ENCODE measurements at places on chromosomes 2 and 18. TPM values are rescaled to one million over a fixed set of nuclear protein-coding genes. Genes with fewer than 3 reads are reported as not detected.

GRCh38 chr2:240294514-240294913 is 140.9 kb upstream of the GPC1 start:
- no peak for DNase-seq
- no peaks in the 10 kb centered on the region for H3K36me3 ChIP-seq
- H3K27ac ChIP-seq: no peak overlapping the region
- peaks cover 2% of the 10 kb centered on the region for H3K4me1 ChIP-seq

GRCh38 chr2:239026711-239027361 is 179.0 kb downstream of the TWIST2 start:
- H3K4me3 ChIP-seq: no peak overlapping the region
- no peak for DNase-seq
- peak overlapping the region; percentile 56 for H3K27ac ChIP-seq

The MERTK gene
- total RNA-seq: 20.1 TPM

The FHOD3 gene
- total RNA-seq: 1.6 TPM

- H3K4me3 ChIP-seq: no peak overlapping the region
- H3K4me1 ChIP-seq: no peaks in the 10 kb centered on the region
- DNase-seq: no peak
- H3K27me3 ChIP-seq: peaks cover 14% of the 10 kb centered on the region
- no peaks in the 10 kb centered on the region for H3K36me3 ChIP-seq
Observed at GRCh38 chr2:233999182-233999581, 51.3 kb upstream of the SPP2 start.

The DYNAP gene
- total RNA-seq: not detected

- H3K4me1 ChIP-seq: no peaks in the 10 kb centered on the region
- no peak overlapping the region for H3K27ac ChIP-seq
- H3K36me3 ChIP-seq: peaks cover 2% of the 10 kb centered on the region
- H3K27me3 ChIP-seq: peaks cover 20% of the 10 kb centered on the region
- DNase-seq: no peak
Observed at GRCh38 chr2:71735676-71736075, 282.3 kb downstream of the DYSF start.

DNA sequence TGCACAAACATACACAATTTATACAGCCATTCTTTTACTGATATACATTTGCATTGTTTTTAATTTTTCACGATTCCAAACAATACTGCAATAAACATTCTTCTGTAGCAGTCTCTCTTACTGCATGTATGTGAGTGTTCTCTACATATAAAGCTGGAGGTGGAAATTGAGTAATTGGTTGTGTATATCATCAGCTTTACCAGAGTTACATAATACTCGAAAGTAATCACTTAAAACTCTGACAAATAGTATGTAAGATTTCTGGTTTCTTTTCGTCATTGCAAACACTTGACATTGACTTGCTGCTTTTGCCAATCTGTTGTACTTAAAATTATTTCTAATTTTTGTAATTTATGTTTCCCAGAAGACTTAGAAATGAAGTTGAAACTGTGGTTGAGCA is 110.2 kb downstream of the TDRD15 start:
- no peak overlapping the region for H3K4me3 ChIP-seq
- H3K4me1 ChIP-seq: no peaks in the 10 kb centered on the region
- no peak overlapping the region for H3K27ac ChIP-seq
- no peaks in the 10 kb centered on the region for H3K36me3 ChIP-seq

DNA sequence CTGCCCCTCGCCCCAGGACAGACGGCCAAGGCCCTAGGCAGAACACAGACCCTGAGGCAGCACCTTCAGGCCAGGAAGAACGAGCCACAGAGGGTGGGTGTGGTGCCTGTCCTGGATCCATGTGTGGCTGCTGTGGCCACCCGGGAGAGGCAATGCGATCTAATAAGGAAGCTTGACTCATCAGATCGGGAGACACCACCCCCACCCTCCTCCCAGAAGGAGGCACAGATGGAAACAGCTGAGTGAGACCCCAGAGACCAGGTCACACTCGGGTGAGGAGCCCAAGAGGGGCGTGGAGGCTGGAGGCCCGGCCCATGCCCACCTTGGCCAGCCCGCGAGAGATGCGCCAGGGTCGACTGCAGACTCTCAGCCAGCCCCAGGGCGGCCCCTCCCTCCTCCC is 20.3 kb downstream of the KCNG2 start:
- peaks cover 41% of the 10 kb centered on the region for H3K27me3 ChIP-seq
- H3K4me1 ChIP-seq: peaks cover 7% of the 10 kb centered on the region
- no peak for DNase-seq
- H3K36me3 ChIP-seq: no peaks in the 10 kb centered on the region
- H3K4me3 ChIP-seq: no peak overlapping the region

DNA sequence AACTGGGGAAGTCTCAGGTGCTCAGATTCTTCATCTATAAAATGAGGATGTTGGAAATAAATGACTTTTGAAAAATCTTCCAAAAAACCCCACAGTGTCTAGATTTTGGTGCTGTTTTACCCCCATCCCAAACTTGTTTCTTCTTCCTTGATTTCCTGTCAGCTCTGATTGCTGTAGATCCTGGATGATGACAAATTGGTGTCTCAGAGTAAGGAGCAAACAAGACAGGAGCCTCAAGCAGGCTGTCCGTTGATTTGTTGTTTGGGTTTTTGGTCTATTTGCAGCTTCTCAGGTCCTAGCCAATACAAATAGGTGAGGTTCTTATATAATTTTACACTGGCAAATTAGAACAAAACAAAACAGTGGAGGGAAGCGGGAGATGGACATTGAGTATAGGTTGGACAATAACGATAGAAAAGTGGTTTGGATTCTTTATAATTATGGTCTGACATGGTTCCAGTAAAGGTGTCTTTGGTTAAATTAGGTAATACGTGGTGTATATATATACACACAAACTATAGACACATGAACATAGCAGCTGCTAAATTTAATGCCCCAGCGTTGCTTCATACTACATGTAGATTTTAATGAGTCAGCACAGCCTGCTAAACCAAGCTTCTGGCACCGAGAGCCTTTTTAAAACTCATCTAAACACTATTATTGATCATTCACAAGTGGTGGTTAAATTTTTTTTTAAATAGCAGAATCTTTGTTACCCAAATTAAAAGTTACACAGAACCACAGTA is 142.5 kb downstream of the FMNL2 start:
- no peak for DNase-seq
- H3K27ac ChIP-seq: no peak overlapping the region
- H3K36me3 ChIP-seq: no peaks in the 10 kb centered on the region
- no peak overlapping the region for H3K4me3 ChIP-seq
- peaks cover 39% of the 10 kb centered on the region for H3K4me1 ChIP-seq
- no peaks in the 10 kb centered on the region for H3K27me3 ChIP-seq
